ENCODE measurements at places on chromosomes 6 and 20. TPM values are rescaled to one million over a fixed set of nuclear protein-coding genes. Genes with fewer than 3 reads are reported as not detected.

The MUC21 gene
- total RNA-seq: not detected

The PPP1R10 gene
- total RNA-seq: 33.0 TPM

DNA sequence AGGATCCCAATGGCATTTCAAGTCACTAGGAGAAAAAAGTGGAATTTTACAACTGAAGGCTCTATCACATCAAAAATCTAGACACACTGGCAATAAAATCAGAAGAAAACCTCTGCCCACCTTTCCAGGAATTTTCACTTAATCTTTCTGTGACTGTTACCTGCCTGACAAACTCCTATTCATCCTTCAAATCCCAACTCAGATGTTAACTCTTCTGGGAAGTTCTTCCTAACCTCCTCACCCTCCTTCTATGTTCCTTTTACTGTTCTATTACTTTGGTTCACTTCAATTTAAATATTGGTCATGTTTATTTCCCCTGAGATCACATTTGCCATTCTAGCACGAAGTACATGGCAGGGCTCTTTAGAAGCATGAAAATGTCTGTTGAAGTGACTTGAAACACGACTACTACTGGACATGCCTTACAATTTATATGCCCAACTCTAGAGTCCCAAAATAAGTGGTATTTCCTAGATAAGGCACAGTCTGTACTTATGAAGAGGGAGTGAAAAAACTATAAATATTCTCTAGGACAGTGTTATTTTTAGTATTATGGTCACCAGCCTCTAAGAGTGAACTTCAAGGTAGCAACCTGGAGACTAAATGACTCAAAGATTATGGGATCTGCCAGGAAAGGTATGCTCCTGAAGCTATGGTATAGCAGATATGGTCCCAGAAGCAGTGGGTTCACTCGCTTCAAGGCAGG lies 17.1 kb downstream of the CHD6 start:
- no peak for DNase-seq
- H3K27ac ChIP-seq: peak overlapping the region; percentile 35
- peaks cover 23% of the 10 kb centered on the region for H3K4me1 ChIP-seq
- no peaks in the 10 kb centered on the region for H3K36me3 ChIP-seq
- no peak overlapping the region for H3K4me3 ChIP-seq
- H3K27me3 ChIP-seq: no peaks in the 10 kb centered on the region

The ANKRD66 gene
- total RNA-seq: not detected

The C6orf141 gene
- total RNA-seq: 0.85 TPM

The CTNNBL1 gene
- 51.6 TPM for total RNA-seq

GRCh38 chr6:84448331-84448730 lies 220.9 kb upstream of the CEP162 start:
- H3K27ac ChIP-seq: no peak overlapping the region
- no peak for DNase-seq
- no peaks in the 10 kb centered on the region for H3K36me3 ChIP-seq
- H3K27me3 ChIP-seq: no peaks in the 10 kb centered on the region
- H3K4me3 ChIP-seq: no peak overlapping the region
